AG09309 (cell line): ENCODE measurements at places on chromosomes 6 and 20.
A peak's percentile ranks its signal among the peaks of the same experiment; 100 is the strongest.

DNA sequence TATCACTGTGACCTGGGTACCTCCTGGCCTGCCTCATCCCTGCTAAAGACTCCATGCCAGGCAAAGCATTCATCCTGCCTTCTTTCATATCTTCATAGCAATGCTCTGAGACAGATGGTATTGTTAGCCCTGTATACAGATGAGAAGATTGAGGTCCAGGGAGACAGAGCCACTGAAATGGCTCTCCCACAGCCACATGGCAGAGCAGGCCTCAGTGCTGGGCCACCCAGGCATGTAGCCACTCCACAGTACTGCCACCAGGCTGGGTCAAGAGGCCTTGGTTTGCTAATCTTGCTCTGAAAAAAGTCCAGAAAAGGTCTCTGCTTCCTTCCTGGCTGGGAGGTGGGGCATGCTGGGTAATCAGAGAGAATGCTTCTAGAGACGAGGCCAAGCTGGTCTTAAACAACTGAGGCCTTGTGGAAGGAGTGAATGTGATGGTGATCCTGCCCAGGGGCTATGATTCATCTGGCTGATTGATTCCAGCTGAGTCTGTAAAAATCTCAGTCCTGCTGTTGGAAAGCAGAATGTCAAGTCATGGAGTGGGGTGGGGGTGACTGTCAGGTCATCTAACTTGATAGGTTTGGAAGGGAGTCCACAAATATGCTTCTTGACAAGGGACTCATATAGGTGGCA is 29.8 kb downstream of the HM13 start:
- peak; percentile 95 for DNase-seq

- DNase-seq, result peak; percentile 94
These were observed 71.9 kb downstream of the TMEM170B start for GRCh38 chr6:11609324-11610071.

- DNase-seq, result no peak
These were observed 16.1 kb downstream of the JPH2 start for GRCh38 chr20:44170816-44171410.

DNA sequence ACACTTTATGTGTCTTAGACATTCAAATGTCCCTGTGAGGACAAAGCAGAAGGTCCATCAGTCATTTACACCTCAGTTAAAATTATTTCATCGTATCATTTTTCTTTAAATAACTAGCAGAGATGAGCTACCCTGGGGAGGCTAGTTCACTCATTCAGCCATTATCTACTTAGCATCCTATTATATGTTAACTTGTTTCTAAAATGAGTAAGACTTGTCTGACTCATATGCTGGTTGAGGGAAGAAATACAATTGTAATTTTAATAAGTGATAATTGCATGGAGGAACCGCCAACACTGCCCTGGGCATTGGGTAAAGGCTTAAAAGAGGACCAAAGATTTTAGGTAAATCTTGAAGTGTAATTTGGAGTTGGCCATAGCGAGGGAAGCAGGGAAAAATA is 12.4 kb upstream of the PTPRK start:
- DNase-seq, result no peak

- DNase-seq, result peak; percentile 32
These were observed 438.4 kb upstream of the FLRT3 start for GRCh38 chr20:14775778-14776177.

DNA sequence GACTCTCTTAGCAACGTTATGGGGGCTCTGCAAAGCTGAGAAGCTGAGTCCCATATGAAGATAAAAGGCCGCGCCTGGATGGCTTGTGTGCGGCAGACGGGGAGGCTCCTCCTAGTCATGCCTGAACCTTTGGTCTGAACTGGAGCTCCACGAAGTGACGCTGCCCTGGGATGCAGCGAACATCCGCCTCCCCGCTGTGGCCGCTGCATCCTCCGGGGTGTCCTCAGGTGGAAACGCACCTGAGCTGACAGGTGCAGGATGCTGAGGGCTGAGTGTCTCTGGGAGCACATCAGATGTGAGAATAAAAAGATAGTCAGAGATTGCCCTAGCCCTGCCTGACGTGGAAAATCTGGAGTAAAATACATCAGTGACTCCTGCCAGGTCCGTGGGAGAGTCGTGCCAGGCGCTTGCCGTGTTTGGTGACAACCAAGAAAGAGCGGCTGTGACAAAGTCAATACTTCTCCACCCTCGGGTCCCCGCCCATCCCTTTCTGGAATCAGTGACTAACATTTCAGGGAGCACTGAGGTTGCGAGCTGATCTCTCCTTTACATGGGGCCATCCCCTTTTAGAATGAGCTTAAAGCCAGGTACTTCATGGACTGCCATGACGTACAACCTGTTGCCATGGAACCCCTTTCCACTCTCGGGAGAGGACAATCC is 162.8 kb upstream of the AFDN start:
- DNase-seq, result no peak

- DNase-seq, result no peak
These were observed 362.1 kb upstream of the AGPAT4 start for GRCh38 chr6:161635975-161636374.

DNA sequence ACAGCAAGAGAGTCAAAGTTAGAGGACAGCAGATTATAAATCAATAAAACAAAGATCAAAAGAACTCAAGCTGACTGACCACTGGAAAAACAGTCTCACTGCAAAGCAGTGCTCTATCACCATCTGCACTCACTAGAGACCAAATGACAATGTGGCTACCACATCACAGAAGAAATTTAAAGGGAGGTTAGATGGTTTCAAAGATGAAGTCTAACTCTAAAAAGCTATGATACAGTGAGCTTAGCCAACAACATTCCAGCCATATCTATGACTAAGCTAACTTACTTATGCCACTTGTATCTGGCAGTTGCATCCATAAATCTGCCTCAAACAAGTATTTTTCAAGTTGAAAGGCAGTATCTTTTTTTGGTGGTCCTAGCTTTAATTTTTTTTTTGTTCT is 68.6 kb downstream of the ARHGAP18 start:
- DNase-seq, result no peak

GRCh38 chr6:46711491-46711890 is 23.7 kb downstream of the PLA2G7 start:
- DNase-seq, result no peak
